ENCODE measurements at places on chromosomes 11 and 22.

GRCh38 chr22:30821863-30822215 is 127.2 kb downstream of the OSBP2 start:
- no peak for DNase-seq

- no peak for DNase-seq
These were observed 44.7 kb downstream of the GAB4 start for GRCh38 chr22:16963189-16963945.

GRCh38 chr22:39206491-39206890 is 38.3 kb downstream of the PDGFB start:
- DNase-seq = no peak

GRCh38 chr11:93653080-93653479 is 8.4 kb upstream of the CEP295 start:
- no peak for DNase-seq

GRCh38 chr11:29214833-29215232 is 802.0 kb downstream of the KCNA4 start:
- DNase-seq = no peak

- no peak for DNase-seq
These were observed 59.6 kb downstream of the FLRT1 start for GRCh38 chr11:64095273-64095817.

- DNase-seq = no peak
These were observed 73.9 kb upstream of the TENM4 start for GRCh38 chr11:79514695-79515094.

DNA sequence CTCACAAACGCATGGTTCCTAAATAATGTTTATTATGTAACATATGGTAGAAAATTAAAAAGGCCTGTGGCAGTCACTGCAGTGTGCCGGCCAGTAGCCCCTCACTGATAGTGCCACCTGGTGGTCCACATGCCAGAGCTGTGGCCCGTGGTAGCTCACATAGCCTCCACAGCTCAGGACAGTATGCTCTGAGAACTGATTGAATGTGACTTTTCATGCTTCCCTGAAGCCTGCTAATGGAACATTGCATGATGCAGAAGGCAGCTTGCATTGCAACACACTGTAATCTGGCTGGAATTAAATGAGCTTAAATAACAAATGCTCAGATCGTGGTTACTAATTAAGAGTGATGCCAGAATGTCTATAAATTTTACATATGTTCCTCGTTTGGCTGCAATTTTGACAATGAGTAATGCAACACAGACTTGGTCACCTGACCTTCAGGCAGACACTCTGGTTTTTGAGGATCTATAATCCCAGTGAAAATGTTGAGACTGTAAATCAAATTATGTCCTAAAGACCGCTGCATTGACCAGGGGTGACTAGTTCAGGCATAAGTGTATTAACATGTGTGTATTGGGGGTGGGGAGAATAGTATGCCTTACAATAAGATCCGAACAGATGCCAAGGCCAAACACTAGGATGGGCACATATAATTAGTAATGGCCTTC is 566.4 kb downstream of the METTL15 start:
- no peak for DNase-seq

- DNase-seq = no peak
These were observed 15.0 kb downstream of the SYT13 start for GRCh38 chr11:45270946-45271716.

All from CD4-positive, alpha-beta T cell treated with Interleukin-4 for 1 hour (primary cell).